ENCODE measurements at places on chromosomes 4 and X. TPM values are rescaled to one million over a fixed set of nuclear protein-coding genes. Genes with fewer than 3 reads are reported as not detected.

Gene TLR1
- total RNA-seq: 0.38 TPM

Gene SLC35A2
- total RNA-seq: 39.2 TPM

Gene RTL5
- 14.1 TPM for total RNA-seq

Gene CHRDL1
- 1.2 TPM for total RNA-seq

DNA sequence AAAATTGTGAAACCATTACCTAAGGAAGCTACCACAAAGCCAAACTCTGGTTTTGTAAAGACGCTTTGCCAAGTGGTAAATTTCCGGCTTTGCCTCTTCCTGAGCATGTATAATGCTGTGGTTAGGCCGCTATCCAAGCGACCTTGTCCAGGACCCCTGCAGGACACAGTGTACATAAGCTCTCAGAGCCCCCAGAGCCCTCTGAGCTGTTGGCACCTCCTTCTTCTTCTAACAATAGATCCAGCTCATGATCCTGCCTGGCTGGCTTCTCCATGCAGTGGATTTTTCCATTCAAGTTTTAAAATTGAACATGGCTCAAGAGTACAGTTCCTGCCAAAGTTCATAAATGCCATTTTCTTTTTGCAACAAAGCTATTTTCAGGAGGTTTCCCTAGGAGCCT lies 326.7 kb downstream of the MAPK10 start:
- H3K27me3 ChIP-seq: no peaks in the 10 kb centered on the region
- no peaks in the 10 kb centered on the region for H3K36me3 ChIP-seq
- H3K4me3 ChIP-seq: peak overlapping the region; percentile 45
- peak overlapping the region; percentile 92 for H3K27ac ChIP-seq

DNA sequence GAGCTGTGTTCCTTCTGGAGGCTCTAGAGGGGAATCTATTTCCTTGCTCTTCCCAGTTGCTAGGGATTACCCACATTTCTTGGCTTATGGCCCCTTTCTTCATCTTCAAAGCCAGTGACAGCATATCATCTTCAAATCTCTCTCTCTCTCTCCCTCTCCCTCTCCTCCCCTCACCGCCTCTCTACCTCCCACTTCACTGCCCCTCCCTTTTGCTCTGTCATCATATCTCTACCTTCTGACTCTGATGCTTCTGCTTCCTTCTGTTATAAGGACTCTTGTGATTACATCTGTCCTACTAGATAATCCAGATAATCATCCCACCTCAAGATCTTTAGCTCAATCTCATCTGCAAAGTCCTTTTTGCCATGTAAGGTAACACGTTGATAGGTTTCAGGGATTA lies 93.1 kb upstream of the TEX13D start:
- no peaks in the 10 kb centered on the region for H3K27me3 ChIP-seq
- H3K27ac ChIP-seq: no peak overlapping the region
- H3K36me3 ChIP-seq: no peaks in the 10 kb centered on the region
- no peak for DNase-seq
- H3K4me1 ChIP-seq: peaks cover 31% of the 10 kb centered on the region

DNA sequence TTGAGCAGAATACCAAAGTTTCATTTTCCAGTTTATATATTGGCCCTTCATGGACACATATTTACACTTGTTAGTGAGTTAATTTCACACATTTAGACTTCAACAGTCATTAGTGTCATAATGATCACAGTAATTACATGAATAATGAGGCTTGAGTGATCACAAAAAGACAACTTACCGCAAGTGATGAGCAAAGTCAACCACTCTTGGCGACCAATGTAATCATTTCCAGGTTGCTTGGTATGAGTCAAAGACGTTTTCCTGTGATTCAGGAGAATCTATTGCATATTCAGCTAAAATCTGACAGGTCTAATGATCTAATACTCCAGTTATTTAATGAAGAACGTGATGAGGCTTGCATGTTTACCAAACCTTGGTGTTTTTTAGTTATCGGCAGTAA lies 407.9 kb upstream of the TENM3 start:
- no peak overlapping the region for H3K4me3 ChIP-seq
- H3K27me3 ChIP-seq: no peaks in the 10 kb centered on the region
- no peaks in the 10 kb centered on the region for H3K4me1 ChIP-seq
- peaks cover 2% of the 10 kb centered on the region for H3K36me3 ChIP-seq
- H3K27ac ChIP-seq: no peak overlapping the region
- DNase-seq: no peak

- H3K4me3 ChIP-seq: no peak overlapping the region
- peak overlapping the region; percentile 15 for H3K27ac ChIP-seq
- no peaks in the 10 kb centered on the region for H3K27me3 ChIP-seq
- H3K36me3 ChIP-seq: no peaks in the 10 kb centered on the region
- no peak for DNase-seq
Observed at GRCh38 chr4:153523941-153524386, 57.8 kb downstream of the TMEM131L start.

DNA sequence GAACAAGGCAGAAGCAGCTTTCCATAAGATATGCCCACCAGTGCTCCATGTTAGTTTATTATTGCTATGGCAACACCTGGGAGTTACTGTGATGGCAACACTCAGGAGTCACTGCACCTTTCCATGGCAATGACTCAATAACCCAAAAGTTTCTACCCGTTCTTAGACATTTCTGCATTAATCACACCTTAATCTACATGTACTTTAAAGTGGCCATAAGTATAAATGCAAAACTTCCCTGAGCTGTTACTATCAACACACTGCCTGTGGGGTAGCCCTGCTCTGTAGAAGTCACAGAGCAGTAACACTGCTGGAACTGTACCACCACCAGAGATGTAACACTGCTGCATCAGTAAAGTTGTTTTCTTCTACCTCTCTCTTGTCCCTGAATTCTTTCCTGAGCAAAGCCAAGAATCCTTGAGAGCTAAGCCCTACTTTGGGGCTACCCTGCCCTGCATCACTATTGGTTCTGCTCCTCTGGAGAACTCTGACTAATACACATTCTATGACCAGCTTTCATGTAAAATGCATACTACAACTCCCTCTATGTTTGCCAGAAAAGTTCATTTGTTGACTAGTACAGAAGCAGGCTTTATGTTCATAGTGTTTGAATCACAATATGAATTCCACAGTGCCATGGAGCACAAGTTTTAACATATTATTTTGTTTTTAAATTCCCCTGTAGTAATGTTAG lies 43.5 kb upstream of the GPR174 start:
- H3K4me1 ChIP-seq: no peaks in the 10 kb centered on the region
- no peaks in the 10 kb centered on the region for H3K36me3 ChIP-seq
- no peak overlapping the region for H3K4me3 ChIP-seq
- DNase-seq: no peak
